ENCODE measurements at places on chromosomes 1 and 21. TPM values are rescaled to one million over a fixed set of nuclear protein-coding genes. Genes with fewer than 3 reads are reported as not detected.

LHX8 gene
- not detected for total RNA-seq

OR14C36 gene
- total RNA-seq, result not detected

CAMTA1 gene
- 70.1 TPM for total RNA-seq

DCST1 gene
- not detected for total RNA-seq

AIM2 gene
- not detected for total RNA-seq

FMO1 gene
- total RNA-seq, result not detected

FAM229A gene
- 1.0 TPM for total RNA-seq

MACO1 gene
- 48.9 TPM for total RNA-seq

OR2AK2 gene
- not detected for total RNA-seq

SERINC2 gene
- 45.8 TPM for total RNA-seq
